ENCODE measurements at places on chromosomes 16 and 17.

- DNase-seq = no peak
Observed at GRCh38 chr17:77555741-77556291, 402.7 kb upstream of the TNRC6C start.

DNA sequence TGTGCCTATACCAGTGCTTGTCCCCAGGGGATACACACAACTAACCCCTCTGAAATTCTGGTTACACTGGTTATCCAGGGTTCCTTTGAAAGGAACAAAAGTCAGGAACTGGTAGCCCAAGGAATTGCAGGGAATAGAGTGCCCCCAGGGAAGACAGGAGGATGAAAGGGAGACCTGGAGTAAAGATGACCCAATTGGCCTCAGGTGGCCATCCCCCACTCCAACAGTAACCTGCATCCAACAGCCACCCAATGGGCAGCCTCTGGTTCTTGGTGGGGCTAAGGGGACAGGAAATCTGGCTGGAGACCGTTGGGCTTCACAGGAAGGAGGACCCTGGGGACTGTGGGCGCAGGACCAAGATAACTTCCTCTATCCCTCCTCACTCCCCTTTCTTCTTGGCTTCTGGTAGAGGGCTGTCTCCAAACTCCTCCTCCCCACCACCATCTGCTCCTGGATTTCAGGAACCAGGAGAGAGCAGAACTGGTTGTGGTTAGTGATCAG, 826 bp upstream of the MPO start:
- no peak for DNase-seq

DNA sequence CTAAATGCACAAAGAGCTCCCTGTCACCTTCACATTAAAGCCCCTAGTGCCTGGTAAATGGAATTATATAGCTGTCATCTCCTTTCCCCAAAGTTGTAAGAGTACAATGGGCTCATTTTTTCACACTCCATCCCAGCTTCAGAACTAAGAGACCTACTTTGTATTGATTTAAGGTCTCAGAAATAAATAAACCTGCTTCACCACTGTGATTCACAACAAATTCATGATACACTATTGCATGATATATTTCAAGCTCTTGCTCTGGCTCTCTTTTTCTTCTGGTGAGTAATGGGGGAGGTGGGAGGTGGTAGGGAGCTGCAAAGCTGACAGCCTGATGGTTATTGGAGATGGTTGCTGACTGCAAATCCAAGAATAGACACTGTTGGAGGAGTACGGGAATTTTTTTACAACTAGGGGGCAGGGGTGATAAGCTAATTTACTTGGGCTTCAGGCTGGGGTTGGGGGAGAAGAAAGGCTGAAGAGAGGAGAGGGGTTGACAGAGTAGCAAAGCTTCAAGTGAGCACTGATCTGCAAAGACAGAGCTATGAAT, 189.9 kb downstream of the AATF start:
- DNase-seq = no peak

DNA sequence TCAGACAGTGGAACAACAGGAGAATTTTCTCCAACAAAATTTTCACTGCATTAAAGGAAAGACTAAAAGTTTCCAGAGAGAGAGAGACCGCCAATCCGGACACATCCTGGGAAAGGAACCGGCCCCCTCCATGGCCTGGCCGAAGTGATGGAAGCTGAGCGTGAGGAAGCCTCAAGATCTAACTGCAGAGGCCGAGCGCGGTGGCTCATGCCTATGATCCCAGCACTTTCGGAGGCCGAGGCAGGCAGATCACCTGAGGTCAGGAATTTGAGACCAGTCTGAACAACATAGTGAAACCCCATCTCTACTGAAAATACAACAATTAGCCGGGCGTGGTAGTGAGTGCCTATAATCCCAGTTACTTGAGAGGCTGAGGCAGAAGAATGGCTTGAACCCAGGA, 3.9 kb downstream of the CTRB2 start:
- no peak for DNase-seq

Data from activated T-cell treated with anti-CD3 and anti-CD28 coated beads, Interleukin-2, amount 50 U/mL, for 72 hours (primary cell).